ENCODE measurements at places on chromosomes 12 and 14.

DNA sequence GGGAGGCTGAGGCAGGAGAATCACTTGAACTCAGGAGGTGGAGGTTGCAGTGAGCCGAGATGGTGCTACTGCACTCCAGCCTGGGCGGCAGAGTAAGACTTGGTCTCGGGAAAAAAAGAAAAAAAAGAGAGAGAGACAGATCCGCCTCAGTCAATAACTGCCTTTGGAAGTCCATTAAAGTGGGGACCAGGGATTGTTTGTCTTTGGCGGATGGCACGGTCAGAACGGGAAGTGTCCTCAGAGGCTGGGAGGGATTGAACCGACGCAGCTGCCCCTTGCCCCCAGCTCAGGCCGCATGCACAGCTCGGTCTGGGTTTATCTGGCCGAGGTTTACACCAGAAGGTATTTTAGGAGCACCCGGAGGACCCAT, 54.4 kb downstream of the TESC start:
- DNase-seq, result no peak

GRCh38 chr14:104746934-104747481, 5.9 kb upstream of the SIVA1 start:
- DNase-seq, result no peak

DNA sequence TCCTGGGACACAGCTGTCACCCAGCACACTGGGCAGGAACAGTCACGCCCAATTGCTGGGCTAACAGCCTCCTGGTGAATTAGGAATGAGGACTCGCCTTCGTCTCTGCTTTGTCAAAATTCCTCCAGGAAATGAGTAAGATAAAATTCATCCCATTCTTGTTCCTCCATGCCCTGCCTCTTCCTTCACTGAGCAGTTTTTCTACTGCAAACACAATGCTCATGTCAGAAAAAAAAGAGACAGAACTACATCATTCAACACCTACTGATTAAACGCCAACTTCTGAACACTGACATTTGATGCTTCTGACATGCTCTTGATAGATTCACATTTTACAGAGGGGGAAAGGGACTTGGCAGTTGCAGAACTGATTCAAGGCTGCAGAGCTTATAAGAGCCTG, 37.5 kb upstream of the DTX1 start:
- no peak for DNase-seq

DNA sequence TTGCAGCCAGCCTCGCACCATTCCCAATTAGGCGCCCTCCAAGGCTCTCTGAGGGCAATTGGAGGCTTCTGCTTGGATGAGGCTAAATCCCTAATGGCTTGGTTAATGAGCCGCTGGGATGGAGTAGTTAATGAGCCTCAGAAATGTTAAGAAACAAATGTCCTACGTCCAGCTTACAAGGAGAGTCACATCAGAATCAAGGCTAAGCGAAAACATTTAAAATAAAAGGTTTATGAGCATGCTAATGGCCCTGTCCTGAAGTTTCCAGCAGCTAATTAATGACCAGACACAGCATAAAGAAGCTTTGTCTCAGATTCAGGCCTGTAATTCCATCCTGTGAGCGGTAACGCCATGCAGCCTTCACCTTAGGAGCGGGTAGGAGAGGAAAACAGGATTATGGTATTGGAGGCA, 200.7 kb upstream of the BCL2L14 start:
- DNase-seq, result no peak

DNA sequence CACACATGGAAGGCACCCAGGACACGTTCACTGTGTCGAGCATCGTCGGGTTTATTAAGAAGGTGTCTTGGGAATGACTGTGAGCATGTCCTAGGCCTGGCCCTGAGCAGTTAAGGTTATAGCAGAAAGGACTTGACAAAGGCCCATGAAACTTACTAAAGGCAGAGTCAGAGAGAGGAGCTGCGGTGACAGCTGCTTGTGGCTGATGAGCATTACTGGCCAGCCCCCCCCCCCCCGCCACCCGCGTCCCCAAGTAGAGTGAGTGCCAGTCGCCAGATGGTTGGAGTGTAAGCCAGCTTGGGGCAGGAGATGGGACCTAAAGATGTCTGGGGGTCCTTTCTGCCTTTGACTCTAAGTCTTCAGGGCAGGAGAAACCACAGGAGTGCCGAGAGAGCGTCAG, 169.9 kb downstream of the TSPAN9 start:
- DNase-seq, result no peak
